ENCODE measurements at places on chromosomes 2 and 18.

GRCh38 chr18:31101183-31102024 is 817 bp downstream of the DSC2 start:
- DNase-seq = no peak

DNA sequence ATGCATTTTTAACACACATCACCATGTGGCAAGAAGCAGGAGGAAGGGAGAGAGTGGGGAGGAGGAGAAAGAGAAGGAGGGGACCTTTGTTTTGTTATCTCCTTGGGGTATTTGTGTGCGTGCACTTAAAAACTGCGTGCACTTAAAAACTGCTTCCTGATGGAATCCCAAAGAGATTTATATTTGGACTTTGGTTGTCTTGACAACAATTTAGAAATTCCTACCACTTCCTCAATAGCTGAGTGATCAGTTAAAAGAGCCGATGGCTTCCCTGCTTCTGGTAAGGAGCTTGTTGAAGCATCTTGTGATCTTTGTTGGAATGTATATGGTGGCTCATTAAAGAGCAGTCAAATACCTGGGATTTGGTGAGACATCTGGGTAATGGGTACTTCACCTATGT is 4.5 kb downstream of the RAB31 start:
- no peak for DNase-seq

- no peak for DNase-seq
Measured at GRCh38 chr2:61018318-61018755, 282 bp upstream of the PUS10 start.

- DNase-seq = no peak
Measured at GRCh38 chr2:86254576-86255538, 55.6 kb downstream of the MRPL35 start.

DNA sequence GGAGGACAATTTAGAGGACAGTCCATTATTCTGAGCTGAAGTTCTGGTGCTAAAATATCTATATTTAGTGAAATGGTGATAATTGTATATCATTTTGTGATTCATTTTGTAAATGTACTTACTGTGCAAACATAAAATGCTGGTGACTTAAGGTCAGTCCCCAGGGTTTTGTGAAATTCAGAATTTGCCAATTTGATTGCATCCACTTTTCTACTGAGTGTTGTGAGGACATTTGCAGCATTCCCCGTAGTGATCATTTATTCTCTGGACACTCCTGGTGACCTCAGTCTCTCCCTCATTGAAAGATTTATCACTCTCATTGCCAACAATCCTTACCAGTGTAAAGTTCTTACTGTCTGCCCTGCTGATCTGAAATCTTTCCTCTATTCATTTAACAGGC is 98.2 kb downstream of the SOCS6 start:
- no peak for DNase-seq

GRCh38 chr18:48323151-48323550 is 86.0 kb downstream of the ZBTB7C start:
- no peak for DNase-seq

DNA sequence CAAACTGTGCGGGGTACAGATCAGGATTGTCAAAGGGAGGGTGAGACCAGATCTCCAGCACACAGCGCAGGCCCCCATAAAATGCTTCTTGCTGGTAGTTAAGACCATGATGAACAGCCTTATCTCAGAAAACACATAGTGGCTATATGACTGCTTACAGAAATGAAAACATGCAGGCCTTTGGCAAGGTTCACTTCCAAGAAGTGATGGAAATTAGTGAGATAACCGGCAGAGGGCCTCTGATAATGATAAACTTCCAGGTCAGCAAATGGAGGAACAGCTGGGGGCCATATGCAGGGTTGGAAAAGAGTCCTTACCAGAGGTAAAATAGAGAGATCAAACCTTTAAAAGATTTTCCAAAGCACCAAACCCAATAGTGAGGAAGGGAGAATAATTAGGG is 46.6 kb downstream of the CFAP221 start:
- DNase-seq = no peak

DNA sequence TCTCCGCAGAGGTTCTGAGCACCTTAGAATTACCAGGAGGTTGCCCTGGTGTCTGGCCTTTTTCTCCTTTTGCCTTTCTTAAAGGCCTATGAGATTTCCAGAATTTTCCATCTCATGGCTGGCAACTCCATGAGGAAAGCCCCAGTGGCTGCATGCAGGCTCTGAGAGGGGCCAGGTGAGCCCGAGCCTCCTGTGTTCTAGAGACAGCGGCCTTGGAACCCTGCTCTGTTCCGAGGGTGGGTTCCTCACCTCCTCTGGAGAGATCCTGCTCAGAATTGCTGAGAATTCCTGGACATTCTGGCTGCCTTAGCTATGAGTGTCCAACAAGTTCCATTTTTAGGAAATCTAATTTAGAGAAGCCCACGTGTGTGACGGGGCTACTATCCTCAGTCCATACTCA is 35.7 kb upstream of the HPCAL1 start:
- DNase-seq = no peak

- no peak for DNase-seq
Measured at GRCh38 chr2:135651717-135652116, 89.9 kb upstream of the UBXN4 start.

DNA sequence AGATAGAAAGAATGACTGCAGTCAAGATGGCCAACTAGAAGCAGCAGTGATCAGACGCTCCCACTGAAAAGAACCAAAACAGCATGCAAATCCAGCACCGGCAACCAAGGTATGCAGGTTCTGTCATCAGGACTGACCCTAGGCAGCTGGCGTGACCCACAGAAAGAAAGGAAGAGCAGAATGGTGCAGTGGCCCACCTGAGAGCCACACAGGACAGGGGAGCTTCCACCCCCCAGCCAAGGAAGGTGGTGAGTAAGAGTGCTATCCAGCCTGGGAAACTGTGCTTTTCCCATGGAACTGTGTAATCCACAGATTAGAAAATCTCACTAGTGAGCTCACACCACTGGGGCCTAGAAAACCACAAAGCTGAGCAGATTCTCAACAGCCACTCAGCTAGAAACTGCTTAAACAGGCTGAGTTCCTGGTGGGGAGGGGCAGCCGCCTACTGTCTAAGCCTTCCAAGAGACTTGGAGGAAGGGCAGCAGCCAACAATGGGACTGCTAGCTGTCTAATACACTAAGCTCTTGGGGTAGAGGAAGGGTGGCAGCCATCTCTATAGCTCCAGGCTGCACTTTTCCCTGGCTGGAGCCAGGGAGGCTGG is 127.9 kb downstream of the EVA1A start:
- no peak for DNase-seq

DNA sequence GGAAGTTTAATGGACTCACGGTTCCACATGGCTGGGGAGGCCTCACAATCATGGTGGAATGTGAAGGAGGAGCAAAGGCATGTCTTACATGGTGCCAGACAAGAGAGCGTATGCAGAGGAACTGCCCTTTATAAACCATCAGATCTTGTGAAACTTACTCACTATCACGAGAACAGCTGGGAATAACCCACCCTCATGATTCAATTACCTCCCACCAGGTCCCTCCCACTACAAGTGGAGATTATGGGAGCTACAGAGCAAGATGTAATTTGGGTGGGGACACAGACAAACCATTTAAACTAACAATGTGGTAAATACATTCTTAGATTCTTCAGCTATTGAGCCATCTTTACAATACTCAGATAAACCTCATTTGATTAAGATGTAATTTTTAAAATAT is 176.1 kb downstream of the SH3BP4 start:
- DNase-seq = no peak

GRCh38 chr18:8695932-8696517 is 9.3 kb upstream of the MTCL1 start:
- DNase-seq = no peak

- no peak for DNase-seq
Measured at GRCh38 chr2:43885132-43885632, 46.4 kb downstream of the ABCG8 start.

DNA sequence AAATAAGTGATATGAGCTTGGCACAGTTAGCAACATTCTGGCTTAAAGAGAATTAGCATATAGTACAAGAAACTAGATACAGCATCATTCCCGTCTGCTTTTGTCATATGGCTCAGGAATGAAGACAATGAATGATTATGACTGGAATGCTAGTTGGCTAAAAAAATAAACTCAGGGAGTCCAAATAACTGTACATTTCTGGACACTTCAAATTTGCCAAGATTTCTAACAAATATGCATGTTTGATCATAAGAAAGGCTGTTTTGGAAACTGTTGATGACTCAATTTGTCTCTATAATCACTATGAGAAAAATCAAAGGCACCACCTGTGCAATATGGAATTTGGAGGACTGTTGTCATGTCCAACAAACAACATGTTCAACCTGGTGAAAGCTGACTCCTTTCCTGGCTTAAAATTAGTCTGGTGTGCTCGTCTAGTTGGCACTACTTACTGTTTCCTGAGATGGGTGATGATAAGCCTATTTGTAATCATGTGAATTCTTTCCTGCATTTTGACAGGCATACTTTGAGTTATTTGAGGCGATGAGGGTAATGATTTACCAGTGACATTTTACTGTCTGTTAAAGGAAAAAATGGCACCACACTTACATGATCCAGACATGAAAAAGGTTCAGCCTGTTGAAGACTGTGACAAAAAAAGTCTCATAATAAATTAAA is 133.9 kb upstream of the CDH20 start:
- DNase-seq = no peak

DNA sequence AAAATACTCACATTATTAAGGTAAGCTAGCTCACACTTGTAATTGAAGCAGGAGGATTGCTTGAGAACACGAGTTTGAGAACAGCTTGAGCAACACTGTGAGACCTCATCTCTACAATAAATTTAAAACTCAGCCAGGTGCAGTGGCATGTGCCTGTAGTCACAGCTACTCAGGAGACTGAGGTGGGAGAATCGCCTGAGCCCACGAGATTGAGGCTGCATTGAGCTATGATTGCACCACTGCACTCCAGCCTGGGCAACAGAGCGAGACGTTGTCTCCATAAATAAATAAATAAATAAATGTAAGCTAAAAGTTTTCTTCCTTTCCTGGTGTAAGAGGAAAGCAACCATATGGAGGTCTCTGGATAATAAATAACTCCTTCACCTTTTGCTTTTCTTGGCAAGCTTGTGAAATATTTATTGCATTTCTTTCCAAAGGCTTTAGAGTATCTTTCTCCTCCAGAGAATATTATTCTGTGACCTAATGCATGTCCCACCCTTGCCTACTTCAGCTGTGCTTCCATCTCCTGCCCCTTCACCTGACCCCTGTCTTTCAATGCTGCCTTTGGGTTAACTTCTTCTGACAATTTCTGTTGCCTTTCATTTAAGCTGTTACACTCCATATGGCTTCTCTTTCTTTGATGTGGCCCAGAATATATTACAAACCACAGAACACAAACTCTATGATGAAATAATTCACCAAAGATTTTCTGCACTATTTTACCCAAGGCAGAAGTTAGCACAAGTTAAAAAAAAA is 280.7 kb upstream of the RND3 start:
- DNase-seq = no peak

DNA sequence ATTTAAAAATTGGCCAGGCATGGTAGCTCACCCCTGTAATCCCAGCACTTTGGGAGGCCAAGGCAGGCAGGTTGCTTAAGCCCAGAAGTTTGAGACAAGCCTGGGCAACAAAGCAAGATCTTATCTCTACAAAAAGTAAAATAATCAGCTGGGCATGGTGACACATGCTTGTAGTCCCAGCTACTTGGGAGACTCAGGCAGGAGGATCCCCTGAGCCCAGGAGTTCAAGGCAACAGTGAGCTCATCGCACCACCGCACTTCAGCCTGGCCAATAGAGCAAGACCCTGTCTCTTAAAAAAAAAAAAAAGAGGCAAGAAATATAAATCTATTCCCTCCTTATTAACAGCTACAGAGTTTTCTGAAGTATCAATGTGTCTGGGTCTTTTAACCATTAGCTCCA is 51.9 kb downstream of the ESCO1 start:
- no peak for DNase-seq

DNA sequence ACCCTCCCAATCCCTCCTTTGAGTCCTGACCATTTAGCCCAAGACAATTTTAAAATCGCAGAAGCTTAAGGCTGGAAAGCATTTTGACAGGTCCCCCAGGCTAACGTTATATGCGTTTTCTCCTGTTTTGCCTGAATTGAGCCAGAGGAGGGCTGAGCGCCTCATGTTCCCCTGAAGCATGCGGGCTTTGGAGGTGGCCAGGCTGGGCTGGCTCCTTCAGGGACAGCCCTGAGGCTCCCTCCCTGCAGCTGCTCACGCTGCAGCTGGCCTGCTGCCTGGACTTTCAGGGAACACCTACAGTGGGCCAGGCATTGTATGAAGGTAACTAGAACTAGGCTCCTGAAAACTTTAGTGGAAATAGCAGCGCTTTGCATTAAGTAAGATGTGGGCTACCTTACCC is 179.2 kb downstream of the ACKR3 start:
- DNase-seq = no peak

GRCh38 chr2:235937936-235938335 is 230.2 kb downstream of the GBX2 start:
- no peak for DNase-seq

DNA sequence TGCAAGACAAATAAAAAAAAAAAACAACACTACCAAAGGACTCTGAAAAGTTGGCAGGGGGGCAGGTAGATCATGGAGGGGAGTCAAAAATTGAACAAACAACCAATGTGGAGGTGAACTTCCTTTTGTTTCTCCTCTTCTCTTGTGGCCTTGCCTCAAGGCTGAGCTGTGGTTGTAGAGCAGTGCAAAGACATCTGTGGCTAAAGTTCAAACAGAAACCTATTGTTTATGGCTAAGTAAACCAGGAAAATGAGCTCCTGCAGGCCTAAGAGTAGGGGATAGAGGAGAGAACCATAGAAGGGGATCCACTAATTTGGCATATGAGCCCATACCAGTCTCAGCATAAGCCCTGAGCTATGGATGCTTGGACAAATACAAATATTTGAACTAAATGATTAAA is 40.2 kb upstream of the EGR4 start:
- DNase-seq = no peak

- no peak for DNase-seq
Measured at GRCh38 chr2:120914839-120915521, 179.3 kb downstream of the GLI2 start.

DNA sequence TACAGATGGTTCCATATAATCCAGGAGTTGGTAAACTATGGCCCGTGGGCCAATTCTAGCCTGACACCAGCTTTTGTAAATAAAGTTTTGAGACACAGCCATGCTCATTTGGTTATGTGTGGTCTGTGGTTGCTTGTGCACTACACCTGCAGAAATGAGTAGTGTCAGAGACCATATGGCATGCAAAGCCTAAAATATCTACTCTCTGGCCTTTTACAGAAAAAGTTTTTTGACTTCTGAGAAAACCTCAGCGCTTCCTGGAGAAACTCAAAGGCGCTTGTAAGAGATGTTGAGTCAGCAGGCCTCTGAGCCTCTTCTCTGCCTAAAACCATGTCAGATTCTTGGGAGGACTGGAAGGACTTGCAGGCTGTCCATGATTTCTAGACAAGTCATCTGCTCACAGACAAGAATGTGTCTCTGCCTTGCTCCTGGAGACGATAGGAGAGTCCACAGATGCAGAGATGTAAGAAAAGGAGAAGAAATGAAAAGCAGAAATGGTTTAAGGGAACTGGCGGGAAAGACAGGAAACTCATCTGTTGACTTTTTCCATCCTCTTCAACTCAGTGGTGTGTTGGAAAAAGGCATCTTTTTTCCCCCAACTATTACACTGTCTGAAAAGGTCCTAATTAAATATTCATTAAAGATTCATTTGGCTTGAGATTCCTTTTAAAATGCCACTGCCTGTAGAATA is 5.2 kb downstream of the TTC39C start:
- peak; percentile 67 for DNase-seq

- no peak for DNase-seq
Measured at GRCh38 chr2:121804997-121805765, 49.7 kb downstream of the TSN start.

GRCh38 chr2:127255146-127255545 is 35.0 kb upstream of the CYP27C1 start:
- DNase-seq = no peak

- DNase-seq = no peak
Measured at GRCh38 chr2:109257653-109258052, 128.6 kb downstream of the SH3RF3 start.

GRCh38 chr2:207926989-207927300 is 98.4 kb downstream of the PLEKHM3 start:
- no peak for DNase-seq
